NCI-H460 (cell line): ENCODE measurements at places on chromosomes 2 and 18. TPM values are rescaled to one million over a fixed set of nuclear protein-coding genes. Genes with fewer than 3 reads are reported as not detected.
A peak's percentile ranks its signal among the peaks of the same experiment; 100 is the strongest.

Gene PNKD
- 21.6 and 28.4 TPM in 2 replicates for total RNA-seq

Gene G6PC2
- total RNA-seq = not detected in 2 replicates

Gene SCG2
- total RNA-seq = 11.2 and 13.0 TPM in 2 replicates

Gene FSHR
- not detected in 2 replicates for total RNA-seq

Gene DYNAP
- not detected in 2 replicates for total RNA-seq

Gene IL18RAP
- total RNA-seq = 1.2 and 1.3 TPM in 2 replicates

Gene SKOR2
- not detected in 2 replicates for total RNA-seq

Gene CHRND
- total RNA-seq = 0.05 TPM in 1 of 2 replicates, not detected in the other

Gene STPG4
- 0.32 TPM in 1 of 2 replicates, not detected in the other for total RNA-seq

Gene DIPK1C
- total RNA-seq = not detected in 2 replicates

Gene RGPD4
- total RNA-seq = 0.07 TPM in 1 of 2 replicates, not detected in the other

GRCh38 chr2:109242210-109242653 is 113.2 kb downstream of the SH3RF3 start:
- no peak for DNase-seq

- DNase-seq = no peak
These were observed 218.3 kb downstream of the HAUS1 start for GRCh38 chr18:46322411-46322891.

DNA sequence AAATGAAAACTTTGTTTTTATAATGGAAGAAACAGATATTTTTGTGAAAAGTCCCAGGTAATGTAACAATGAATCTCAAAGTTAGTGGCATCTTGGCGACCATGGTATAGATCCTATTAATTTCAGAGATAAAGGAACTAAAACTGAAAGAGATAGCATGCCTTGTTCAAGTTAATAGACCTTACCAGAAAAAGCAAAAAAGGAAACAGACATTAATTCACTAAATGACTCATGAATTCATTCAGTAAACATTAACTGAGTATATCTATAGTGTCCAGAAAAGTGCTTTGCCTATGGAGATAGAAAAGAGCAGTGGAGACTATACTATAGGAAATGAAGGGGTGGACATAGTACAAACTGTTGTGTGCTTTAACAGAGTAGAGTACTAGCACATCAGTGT is 763.3 kb downstream of the TRIB2 start:
- no peak for DNase-seq

DNA sequence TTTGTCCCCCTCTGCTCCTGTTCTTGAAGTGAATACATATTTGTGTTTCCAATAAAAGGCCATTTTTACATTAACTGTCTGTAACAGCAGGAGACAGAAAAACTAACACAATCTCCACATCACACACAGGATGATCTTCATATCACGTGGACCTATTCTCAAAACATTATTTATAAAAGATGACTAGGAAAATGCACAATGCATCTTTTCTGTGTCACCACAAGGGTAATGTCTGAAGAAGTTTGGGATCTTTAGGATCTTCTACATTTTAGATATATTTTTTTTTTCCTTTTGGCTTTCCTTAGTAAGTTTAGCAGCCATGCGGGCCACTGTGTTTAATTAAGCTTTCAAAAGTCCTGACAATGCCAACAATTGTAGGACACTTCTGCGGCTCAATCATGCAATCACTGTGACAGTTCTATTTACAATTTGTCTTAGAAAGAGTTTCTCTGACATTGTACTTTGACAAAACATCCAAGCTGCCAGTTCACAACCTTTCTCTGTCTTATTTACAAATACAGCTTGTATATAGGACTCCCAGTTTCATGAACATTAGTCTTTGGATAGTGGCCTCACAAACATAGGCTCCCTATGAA is 12.3 kb downstream of the BCL11A start:
- DNase-seq = no peak

- DNase-seq = no peak
These were observed 45.3 kb upstream of the ROCK2 start for GRCh38 chr2:11389551-11390398.

DNA sequence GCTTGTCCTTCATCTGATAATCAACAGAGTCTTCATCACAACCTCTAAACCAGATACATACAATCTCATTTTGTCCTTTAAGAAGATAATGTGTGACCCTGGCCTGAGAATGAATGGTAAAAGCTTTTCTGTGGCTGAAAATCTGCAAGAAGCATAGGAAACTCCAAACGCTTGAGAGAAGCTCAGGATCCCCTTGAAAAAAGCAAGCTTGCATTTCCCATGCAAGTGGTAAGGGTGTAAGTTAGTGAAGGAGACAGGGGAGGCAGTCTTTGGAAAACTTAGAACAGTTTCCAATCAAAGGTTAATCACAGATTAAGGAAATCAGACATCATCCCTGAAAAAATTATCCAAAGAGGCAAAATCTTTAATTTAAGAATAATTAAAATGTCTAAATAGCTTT is 413.6 kb upstream of the SALL3 start:
- DNase-seq = no peak

GRCh38 chr18:13517369-13517768 is 209.0 kb downstream of the FAM210A start:
- DNase-seq = no peak

DNA sequence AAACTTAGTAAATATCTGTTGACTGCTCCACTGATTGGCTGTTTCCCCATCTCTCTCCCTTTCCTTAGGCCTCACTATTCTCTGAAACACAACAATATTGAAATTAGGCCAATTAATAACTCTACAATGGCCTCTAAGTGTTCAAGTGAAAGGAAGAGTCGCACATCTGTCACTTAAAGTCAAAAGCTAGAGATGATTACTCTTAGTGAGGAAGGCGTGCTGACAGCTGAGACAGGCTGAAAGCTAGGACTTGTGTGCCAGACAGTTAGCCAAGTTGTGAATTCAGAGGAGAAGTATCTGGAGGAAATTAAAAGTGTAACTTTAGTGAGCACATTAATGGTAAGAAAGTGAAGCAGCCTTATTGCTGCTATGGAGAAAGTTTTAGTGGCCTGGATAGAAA is 48.4 kb downstream of the PLEK start:
- DNase-seq = no peak

GRCh38 chr18:48133671-48134251 is 203.3 kb upstream of the SMAD2 start:
- DNase-seq = no peak

- DNase-seq = no peak
These were observed 14.6 kb downstream of the FBXO11 start for GRCh38 chr2:47891369-47892337.

DNA sequence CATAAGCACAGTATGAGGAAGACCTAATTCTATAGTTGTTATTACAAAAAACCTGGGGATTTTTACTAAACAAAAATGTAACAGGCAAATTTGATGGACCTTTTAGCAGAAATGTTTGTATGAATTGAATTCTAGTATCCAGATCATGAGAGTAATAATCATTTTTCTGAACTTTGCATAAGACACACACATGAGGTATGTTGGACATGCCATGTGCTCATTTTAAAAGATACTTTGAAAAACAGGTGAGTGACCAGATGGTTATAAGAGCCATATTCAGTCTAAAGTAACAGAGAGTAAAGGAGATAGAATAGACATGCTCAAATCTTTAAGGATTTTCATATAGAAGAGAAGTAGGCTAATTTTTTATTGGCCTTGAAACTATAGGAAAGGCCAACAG is 663.6 kb downstream of the NRXN1 start:
- DNase-seq = no peak

- DNase-seq = peak; percentile 54
These were observed 41.9 kb upstream of the RAPGEF4 start for GRCh38 chr2:172693529-172694455.

DNA sequence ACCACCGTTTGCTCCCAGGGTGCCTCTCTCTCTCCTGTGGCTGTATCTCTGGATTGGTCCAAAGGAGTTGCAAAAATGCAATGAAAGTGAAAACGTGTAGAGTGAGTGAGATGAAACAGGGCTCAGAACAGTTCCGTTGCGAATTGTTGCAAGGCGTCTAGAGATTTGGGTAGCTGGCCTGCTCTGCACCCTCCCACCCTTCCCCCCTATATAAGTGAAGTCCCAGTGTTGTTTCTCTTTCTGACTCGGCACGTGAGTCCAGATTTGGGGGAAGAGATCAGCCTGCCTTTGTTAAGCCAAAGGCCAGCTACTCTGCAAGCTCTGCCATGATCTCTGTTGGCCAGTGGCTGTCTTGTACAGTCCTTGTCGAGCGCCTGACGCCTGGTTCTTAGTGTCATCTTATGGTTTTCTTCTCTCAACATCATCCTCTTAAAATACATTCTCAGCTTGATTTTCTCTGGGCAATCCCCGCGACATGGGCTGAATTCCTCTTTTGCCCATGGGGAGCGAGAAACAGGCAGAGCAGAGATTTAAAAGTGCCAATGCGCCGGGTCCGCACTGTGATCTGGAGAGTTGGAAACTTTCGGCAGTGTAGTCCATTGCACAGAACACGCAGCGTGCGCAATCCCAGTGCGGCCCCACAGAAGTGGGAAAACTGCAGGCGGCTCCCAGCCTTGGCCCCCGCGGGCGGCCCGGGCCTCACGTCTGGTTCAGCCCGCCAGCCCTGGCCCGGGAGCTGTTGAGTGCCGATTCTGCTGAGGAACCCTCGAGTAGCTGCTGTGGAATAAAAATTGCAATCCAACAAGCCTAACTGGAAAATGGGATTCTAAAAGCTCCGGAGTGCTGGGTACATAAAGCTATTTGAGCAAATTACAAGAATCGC is 9.3 kb downstream of the MEIS1 start:
- DNase-seq = no peak

DNA sequence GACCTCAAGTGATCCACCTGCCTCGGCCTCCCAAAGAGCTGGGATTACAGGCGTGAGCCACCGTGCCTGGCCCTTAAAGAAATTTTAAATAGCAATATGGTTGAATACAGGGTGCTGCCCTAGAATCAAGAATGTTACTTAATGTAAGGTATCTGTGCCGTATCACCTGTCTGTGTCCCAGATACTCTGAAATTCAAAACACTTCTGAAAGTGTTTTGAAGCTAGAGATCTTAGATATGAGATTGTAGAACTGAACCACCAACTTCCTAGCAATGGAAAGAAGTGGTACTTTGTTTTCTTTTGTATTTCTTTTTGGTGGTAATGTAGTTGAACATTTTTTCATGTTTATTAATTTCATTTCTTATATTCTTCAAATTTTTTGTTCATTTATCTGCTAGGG is 13.0 kb downstream of the PTPN4 start:
- no peak for DNase-seq

GRCh38 chr2:62410015-62410453 is 96.0 kb downstream of the TMEM17 start:
- DNase-seq = no peak

- DNase-seq = no peak
These were observed 24.4 kb downstream of the SAP130 start for GRCh38 chr2:128003463-128003862.

DNA sequence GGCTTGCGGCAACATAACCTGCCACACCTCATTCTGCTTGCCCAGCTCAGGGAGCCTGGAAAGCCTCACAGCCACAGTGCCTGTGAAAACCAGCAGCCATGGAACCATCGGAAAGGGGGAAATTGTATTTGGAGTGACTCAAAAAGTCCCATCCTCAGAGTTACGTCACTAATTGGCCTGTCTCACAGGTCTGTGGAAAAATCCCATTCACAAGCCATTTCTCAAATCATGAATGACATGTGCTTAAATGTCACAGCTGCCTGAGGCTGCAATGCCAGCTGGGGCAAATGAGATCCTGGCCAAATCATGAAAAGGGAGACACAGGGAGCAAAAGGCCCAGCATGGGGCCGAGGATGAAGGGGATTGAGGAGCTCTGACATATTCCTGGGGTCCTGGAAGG is 486.9 kb upstream of the RAB6C start:
- no peak for DNase-seq

GRCh38 chr2:241849616-241850543 is 8.8 kb downstream of the PDCD1 start:
- no peak for DNase-seq

DNA sequence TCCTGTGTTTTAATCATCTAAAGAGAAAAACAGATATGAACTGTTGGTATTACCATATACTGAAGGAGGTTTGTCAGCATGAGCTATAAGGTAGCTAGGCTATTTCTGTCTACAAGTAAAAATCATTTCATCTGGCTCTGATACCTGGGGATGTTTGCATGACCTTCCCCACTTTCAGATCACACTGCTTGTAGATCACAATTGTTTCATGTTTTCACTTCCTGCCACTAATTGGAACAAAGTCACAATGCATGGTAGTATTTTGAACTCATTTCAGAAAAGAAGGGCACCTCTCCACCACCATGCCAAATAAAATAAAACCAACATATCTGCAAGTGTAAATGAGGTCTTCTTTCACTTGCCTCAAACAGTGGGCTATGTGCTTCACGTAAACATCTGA is 37.8 kb downstream of the NYAP2 start:
- DNase-seq = no peak

DNA sequence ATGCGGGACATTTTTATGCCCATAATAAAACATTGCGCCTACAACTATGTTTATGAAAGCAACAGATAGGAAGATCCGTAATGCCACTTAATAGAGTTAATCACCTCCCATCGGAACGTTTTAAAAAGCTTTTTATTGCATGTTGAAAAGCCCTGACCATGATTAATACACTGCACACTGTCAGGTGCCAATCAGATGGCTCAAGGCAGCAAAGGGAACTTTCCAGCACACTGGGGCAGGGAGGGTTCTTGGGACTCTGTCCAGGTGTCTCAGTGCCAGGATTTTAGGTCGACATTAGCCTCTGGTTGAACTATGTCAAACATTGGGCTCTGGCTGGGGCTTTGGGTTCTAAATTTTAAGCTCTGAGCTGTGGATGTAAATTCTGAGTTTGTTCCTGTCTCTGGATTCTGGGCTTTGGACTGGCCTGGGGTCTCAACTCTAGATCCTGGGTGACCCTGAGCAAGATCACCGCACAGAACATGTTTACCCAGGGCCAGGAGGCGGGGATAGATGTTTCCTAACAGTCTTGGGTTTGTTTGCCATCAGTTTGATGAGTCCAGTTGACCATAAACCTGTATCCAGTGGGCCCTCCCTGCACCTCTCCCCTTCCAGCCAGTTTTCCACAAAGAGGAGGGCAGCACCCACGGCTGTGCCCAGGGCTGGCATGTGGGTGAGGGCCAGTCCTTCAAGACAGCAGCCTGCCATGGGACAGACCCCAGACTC is 262.7 kb downstream of the ATAD2B start:
- no peak for DNase-seq

- DNase-seq = no peak
These were observed 44.8 kb upstream of the ANKRD62 start for GRCh38 chr18:12048827-12049175.
